ENCODE measurements at places on chromosomes 5 and 9.

DNA sequence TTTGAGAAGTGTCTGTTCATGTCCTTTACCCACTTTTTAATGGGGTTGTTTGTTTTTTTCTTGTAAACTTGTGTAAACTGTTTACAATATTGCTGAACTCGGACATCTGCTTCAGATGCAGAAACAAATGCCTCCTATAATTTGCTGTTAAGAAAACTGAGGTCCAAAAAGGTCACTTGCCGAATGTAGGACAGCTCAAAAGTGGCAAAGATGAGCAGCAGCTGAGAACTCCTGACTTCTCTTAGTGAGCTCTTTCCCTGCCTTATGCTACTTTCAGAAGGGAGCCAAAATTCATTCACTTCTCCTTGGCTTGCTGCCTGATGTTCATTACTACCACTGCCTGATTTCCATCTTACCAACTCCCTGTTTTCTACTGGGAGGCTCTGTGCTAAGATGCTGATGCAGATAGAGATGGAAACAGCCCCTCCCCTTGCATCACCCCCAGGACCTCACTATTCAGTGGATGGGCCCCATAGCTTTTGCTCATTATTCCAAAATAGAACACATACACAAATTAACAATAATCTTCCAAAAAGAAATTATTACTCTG is 60.1 kb downstream of the SEMA6A start:
- H3K4me1 ChIP-seq: no peaks in the 10 kb centered on the region
- H3K27me3 ChIP-seq: no peaks in the 10 kb centered on the region
- H3K4me3 ChIP-seq: no peak overlapping the region
- H3K36me3 ChIP-seq: no peaks in the 10 kb centered on the region

- no peak overlapping the region for H3K4me3 ChIP-seq
- H3K27me3 ChIP-seq: peaks cover 3% of the 10 kb centered on the region
- no peak overlapping the region for H3K27ac ChIP-seq
- H3K4me1 ChIP-seq: no peaks in the 10 kb centered on the region
- no peaks in the 10 kb centered on the region for H3K36me3 ChIP-seq
- no peak for DNase-seq
These were observed 27.5 kb downstream of the PAEP start for GRCh38 chr9:135588886-135589595.

DNA sequence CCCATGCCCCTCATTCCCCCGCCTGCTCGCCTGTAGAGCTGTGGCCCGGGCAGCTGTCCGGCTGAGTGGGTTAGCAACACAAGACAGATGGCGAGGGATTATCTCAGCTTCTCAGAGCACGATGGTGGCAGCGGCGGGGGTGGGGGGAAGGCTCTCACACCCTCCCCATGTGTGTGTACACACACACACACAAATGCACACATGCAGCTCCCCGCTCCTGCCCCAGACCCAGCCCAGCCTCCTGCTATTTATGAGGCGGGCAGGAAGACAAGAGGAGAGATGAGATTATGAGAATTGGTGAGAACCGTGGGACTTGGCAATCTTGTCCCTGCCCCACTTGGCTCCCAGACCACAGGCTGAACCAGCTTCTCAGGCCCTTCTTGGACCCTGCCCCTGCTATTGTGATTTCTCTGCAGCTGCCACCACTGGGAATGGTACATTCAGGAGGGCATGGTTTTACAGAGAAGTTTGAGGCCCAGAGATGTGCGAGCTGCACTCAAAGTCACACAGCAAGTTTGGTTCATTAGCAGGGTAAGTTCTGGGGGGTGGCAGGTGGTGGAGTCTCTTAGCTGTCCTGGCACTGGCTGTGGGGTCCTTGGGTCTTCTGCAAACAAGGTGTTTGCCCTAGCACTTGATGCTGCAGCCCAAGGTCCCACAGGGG is 51.0 kb upstream of the PSD2 start:
- H3K4me1 ChIP-seq: peaks cover 22% of the 10 kb centered on the region
- no peak for DNase-seq
- H3K27ac ChIP-seq: no peak overlapping the region

DNA sequence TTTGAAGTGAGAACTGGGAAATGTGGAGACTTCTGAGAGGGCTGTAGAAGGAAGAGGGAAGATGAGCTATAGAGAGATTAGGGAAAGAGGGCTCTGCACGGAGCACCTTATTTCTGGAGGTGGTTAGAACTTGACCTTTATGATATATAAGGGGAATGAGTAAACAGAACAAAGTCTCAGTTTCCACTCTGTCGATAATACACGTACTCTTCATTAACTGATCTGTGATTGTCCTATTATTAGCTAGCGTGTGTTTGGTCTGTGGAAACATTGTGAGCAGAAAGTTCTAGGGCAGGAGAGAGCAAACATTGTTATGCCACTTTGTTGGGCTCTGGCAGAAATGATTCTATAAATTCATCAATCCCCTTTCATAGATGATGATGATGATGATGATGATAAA is 118.5 kb downstream of the UGCG start:
- H3K27ac ChIP-seq: no peak overlapping the region
- H3K4me3 ChIP-seq: no peak overlapping the region
- peaks cover 3% of the 10 kb centered on the region for H3K36me3 ChIP-seq
- H3K27me3 ChIP-seq: peaks cover 27% of the 10 kb centered on the region

GRCh38 chr5:149581192-149581861 is at the start of gene ARHGEF37:
Gene ARHGEF37, plus strand, starts transcription at chr5:149581498. Its CDS starts 16,272 bp downstream, at chr5:149597770.
- no peaks in the 10 kb centered on the region for H3K36me3 ChIP-seq
- peak; percentile 41 for DNase-seq
- no peak within 1 kb of the TSS for H3K27ac ChIP-seq
- peaks cover 18% of the 10 kb centered on the region for H3K4me1 ChIP-seq

DNA sequence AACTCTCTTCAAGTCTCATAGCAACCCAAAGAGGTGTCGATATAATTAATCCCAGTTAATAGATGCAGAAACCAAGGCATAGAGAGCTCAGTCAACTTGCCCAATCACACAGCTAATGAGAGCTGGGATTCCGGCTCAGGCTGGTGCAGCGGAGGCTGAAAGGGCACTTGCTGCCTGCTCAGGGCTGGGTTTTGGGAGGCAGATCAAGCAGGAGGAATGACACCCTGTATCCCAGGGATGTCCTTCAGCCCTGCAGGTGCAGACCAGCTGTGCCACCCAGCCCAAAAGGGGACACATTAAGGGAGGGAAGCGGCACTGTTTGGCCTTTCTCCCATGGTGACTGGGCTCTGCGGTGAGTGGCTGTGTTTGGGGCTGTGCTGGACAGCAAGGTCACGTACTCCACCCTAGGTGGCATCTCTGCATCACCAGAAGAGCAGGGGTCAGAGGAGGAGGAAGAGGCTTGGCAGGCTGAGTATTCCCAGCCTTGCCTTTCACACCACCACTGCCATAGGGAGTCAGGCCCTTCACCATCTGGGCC is 124.1 kb downstream of the MVB12B start:
- peaks cover 3% of the 10 kb centered on the region for H3K27me3 ChIP-seq
- no peak for DNase-seq
- H3K4me1 ChIP-seq: no peaks in the 10 kb centered on the region
- no peaks in the 10 kb centered on the region for H3K36me3 ChIP-seq

GRCh38 chr5:58458141-58458742 is 1.6 kb downstream of the PLK2 start:
- H3K36me3 ChIP-seq: peaks cover 2% of the 10 kb centered on the region
- H3K4me3 ChIP-seq: peak overlapping the region; percentile 14
- H3K27ac ChIP-seq: no peak overlapping the region
- peaks cover 30% of the 10 kb centered on the region for H3K4me1 ChIP-seq
- peaks cover 18% of the 10 kb centered on the region for H3K27me3 ChIP-seq

DNA sequence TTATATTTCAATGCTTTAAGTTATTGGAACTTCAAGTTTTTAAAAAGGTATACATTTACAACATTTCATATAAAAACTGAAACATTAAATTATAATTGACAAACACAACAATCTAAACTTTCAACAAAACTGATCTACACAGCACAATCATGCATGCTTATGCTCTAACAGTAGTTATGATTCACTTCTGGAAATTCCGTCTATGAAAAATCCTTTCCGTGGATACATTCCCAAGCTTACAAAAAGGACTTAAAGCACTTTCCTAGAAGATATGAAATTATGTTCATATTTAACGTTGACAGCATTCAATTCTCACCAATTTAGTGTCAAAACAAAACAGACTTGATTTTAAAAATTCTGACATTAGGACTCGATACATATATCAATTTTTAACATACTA is 3.7 kb downstream of the HNRNPH1 start:
- H3K36me3 ChIP-seq: peaks cover 85% of the 10 kb centered on the region
- H3K4me3 ChIP-seq: peak overlapping the region; percentile 91
- no peaks in the 10 kb centered on the region for H3K27me3 ChIP-seq
- no peak for DNase-seq
- peaks cover 67% of the 10 kb centered on the region for H3K4me1 ChIP-seq

Measured in activated CD4-positive, alpha-beta memory T cell treated with anti-CD3 and anti-CD28 coated beads, Interleukin-2, amount 10 ng/mL, durations not matched to agents 7 days and 5 days (primary cell).